NCI-H82 (cell line): ENCODE measurements at places on chromosomes 6 and 20.
A peak's percentile ranks its signal among the peaks of the same experiment; 100 is the strongest.

- peak; percentile 53 for DNase-seq
Observed at GRCh38 chr6:37699138-37699766, 1.6 kb upstream of the MDGA1 start.

GRCh38 chr6:52910091-52910490 is 593 bp upstream of the GSTA3 start:
- DNase-seq = no peak

DNA sequence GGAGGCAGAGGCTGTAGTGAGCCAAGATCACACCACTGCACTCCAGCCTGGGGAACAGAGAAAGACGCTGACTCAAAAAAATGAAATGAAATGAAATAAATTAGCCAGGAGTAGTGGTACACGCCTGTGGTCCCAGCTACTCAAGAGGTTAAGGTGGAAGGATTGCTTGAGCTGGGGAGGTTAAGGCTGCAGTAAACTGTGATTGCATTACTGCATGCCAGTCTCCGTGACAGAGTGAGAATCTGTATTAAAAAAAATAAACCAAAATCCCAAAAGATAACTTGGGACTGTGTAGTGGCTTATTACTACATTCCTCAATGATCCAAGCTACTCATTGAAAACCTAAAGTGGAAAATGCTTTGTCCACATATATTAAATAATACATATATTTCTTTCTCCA is 87.0 kb downstream of the SGK1 start:
- no peak for DNase-seq

DNA sequence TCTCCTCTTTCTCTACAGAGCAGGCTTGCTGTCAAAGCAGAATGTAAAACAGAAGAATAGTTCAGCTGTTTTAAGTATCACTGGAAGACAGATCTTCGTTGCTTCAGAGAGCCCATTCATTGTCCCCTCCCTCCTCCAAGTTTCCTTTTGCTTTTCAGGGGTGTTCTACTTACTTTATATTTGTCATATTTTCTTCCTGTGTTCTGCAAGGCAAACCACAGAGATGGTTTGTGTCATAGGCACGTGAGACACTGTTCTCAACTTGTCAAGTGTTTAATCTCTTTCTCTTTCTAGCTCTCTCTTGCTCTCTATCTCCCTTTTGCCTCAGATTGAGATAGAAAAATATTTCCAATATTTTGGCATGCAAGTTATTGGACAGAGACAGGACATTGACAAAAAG is 228.9 kb upstream of the DEFB112 start:
- DNase-seq = no peak

DNA sequence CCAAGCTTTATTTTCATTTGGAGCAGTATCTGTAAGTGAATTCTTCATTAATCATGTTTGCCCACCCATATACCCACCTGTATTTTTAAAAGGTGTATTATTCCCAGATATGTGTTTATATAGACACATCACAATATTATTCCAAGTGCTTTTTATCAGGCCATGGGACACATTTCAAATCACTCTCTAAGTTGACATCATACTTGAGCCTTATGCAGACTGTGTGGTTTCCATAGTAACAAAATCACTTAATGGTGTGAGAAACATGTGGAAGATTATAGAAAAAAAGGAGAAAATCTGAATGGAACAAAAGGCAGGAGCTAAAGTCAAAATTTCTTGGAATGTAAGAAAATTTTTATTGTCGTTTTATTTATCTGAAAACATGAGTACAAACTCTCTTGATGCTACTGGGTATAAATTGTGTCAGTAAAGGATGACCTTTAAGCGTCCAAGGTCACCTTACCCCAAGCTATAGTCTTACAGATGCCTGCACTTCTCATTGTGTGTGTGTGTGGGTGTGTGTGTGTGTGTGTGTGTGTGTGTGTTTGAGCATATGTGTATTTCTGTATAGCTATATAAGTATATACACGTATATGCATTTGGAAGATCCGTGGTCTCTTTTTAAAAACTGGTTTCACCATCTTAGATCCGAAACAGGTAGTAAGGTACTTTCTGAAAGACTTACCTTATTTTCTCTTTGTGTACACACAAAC is 79.8 kb upstream of the CCN6 start:
- DNase-seq = no peak

- no peak for DNase-seq
Observed at GRCh38 chr6:67200626-67201403, 1434.3 kb upstream of the ADGRB3 start.

- DNase-seq = no peak
Observed at GRCh38 chr20:20002101-20002998, 14.8 kb upstream of the NAA20 start.

DNA sequence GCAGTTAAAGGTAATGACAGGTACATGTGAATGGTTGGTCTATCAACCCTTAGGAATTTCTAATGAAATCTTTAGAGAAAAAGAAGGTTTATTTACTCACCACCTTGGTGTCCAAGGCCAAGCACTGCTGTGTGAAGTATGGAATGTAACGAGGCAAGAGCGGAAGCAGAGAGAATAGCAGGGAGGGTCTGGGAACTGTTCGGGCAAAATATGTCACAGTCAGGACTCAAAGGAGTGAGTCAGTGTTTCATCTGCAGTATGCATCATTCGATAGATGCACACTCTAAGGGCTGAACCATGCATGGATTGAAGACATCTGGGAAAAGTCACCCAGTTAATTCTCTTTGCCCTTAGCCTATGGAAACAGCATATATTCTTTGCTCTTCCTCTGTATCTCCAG is 33.2 kb downstream of the ADGRF5 start:
- no peak for DNase-seq

- DNase-seq = no peak
Observed at GRCh38 chr20:45012682-45013302, 46.5 kb downstream of the STK4 start.

GRCh38 chr6:98295515-98296175 is 538.7 kb upstream of the POU3F2 start:
- peak; percentile 15 for DNase-seq

DNA sequence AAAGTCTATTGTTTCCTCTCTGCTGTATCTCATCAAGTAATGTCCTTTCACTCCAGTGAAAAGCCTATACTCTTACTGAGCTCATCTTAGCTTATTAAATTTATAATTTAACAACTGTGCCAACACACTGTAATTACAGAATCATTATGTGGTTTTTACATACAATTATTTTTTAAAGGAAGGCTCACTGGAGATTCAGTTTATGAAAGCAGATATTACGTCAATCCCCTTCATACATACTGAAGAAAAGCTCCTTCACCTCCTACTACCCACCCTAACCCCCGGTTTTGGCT is 28.1 kb downstream of the ARHGAP18 start:
- no peak for DNase-seq

GRCh38 chr6:15483060-15483459 is 179.8 kb downstream of the DTNBP1 start:
- DNase-seq = no peak

DNA sequence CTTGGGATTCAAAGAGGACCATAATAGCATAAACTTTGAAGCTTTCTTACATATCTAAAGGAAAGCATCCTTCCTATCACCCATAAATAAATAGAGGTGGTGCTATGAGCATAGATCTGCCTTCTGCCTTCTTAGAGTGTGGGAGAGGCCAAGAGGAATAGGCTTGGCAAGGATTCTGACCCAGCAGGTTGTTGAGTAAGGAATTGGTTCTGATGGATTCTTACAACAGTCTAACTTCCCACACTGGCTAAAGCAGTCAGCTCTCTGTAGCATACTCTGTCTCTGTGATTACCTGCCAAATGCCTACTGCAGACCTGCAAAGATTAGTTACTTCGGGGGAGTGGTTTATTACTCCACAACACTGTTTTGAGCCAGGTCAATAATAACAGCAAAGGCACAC is 198.0 kb upstream of the RAB32 start:
- DNase-seq = no peak

- no peak for DNase-seq
Observed at GRCh38 chr20:10469056-10469455, 34.0 kb downstream of the SLX4IP start.

GRCh38 chr6:26044140-26045064 is 42.8 kb upstream of the HFE start:
- no peak for DNase-seq

GRCh38 chr20:23132930-23133559 is 46.9 kb upstream of the CD93 start:
- no peak for DNase-seq

- DNase-seq = peak; percentile 10
Observed at GRCh38 chr20:41094353-41095055, 42.8 kb upstream of the PLCG1 start.

- DNase-seq = no peak
Observed at GRCh38 chr20:1484438-1485116, 6.6 kb downstream of the SIRPB2 start.

GRCh38 chr6:146901940-146902816 is 302.0 kb upstream of the STXBP5 start:
- no peak for DNase-seq

DNA sequence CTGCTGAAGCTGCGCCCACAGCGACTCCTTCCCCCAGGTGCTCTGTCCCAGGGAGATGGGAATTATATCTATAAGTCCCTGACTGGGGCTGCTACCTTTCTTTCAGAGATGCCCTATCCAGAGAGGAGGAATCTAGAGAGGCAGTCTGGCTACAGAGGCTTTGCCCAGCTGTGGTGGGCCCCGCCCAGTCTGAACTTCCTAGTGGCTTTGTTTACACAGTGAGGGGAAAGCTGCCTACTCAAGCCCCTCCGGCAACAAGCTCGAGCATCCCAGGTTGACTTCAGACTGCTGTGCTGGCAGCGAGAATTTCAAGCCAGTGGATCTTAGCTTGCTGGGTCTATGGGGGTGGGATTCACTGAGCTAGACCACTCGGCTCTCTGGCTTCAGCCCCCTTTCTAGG is 152.5 kb upstream of the MAP3K7 start:
- DNase-seq = peak; percentile 1

DNA sequence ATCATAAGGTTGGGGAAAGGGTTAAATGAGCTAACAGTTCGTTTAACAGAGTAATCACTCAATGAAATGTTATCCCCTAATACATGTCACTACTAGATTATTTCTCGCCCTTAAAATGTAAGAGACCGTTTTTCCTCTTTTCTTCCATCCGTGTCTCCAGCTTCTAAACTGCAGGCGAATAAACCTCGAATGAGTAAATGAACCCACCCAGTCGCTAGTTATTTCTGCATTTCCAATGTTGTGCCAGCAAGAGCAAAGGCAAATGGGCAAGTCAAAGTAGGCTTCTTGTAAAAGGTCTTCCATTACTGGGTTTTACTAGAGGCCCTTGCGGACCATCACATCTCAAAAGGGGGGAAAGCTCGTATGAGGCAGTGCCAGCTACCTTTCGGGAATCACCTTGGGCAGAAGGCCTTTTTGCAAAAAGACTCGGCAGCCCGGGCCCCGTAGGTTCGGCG is 400 bp upstream of the SMAP1 start:
- DNase-seq = no peak

- DNase-seq = peak; percentile 69
Observed at GRCh38 chr6:34248198-34248726, 544 bp downstream of the SMIM29 start.

DNA sequence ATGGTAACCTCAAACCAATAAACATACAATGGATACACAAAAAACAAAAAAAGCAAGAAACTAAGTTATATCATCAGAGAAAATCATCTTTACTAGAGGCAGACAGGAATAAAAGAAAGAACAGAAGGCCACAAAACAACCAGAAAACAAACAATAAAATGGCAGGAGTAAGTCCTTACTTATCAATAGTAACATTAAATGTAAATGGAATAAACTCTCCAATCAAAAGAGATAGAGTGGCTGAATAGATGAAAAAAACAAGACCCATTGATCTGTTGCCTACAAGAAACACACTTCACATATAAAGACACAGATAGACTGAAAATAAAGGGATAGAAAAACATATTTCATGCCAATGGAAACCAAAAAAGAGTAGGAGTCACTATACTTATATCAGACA is 81.3 kb upstream of the GJE1 start:
- no peak for DNase-seq

DNA sequence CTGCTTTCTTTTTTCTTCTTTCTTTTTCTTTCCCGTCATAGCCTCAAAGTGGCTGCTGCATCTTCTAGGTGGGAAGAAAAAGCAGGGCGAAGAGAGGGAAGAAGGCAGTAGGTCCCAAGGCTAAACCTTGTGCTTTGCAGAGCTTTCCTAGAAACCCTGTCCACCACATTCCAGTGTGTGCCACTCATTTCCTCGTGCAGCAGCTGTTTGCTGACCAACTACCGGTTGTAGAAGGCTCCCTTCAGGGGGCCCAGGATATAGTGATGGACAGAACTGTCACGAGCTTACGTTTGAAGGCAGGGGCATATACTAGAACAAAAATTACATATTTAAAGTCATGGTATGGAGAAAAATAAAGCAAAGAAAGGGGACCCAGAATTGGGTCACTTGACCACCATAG is 103.0 kb downstream of the SASH1 start:
- no peak for DNase-seq

DNA sequence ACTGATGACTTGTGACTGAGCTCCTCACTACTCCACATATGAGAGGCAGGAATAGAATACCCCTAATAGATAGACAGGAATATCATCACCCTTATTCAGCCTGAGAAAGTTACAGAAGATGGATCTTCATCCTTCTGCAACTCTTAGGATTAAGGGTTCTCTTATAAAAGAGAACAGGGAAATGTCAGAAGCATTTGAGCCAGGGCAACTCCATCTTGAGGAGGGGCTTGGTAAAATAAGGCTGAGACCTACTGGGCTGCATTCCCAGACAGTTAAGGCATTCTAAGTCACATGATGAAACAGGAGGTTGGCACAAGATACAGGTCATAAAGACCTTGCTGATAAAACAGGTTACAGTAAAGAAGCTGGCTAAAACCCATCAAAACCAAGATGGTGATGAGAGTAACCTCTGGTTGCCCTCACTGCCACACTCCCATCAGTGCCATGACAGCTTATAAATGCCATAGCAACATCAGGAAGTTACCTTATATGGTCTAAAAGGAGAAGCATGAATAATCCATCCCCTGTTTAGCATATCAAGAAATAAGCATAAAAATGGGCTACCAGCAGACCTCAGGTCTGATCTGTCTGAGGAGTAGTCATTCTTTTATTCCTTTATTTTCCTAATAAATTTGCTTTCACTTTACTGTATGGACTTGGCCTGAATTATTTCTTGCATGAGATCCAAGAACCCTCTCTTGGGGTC is 97.9 kb downstream of the PLG start:
- no peak for DNase-seq
